AG10803 (cell line): ENCODE measurements at places on chromosomes 4 and X.
A peak's percentile ranks its signal among the peaks of the same experiment; 100 is the strongest.

DNA sequence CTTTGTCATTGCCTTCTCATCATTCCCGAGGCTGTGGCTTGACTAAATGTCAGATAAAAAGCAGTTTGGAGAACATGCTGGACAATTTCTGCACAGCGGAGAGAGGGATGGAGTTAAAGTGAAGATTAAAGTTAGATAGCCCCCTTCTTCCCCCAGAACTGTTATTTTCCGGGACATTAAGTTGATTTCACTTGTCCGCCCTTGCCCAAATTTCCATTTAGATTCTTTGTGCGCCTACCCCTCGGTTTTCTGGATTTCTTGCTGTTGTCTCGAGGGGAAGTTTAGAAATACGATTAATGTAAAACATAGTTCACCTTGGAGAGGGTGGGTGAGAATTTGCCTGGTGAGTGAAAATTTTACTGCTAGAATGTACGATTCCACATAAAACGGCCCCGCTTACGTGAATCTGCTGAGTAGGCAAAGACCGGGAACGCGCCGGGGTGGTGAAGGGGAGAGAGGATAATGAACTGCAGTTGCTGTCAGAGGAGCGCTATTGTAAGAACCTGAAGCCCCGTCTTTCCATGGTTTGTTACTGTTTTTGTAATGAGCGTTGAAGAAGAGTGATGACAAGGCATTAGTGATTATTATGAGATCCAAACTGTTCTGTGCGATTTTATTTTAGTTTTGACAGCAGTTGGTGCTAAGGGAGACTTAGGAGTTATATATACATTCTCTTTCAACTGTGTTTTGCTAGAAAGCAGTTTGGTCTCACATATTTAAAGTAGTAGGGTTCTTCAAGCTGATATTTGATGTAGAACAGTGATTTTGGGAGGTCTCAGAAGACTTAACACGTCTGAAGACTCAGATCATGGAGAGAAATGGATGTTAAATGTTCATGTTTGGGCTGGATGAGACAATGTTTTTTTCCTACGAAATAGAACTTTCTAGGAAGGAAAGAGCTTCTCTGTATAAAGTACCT, 73.0 kb downstream of the AFF1 start:
- DNase-seq: no peak

DNA sequence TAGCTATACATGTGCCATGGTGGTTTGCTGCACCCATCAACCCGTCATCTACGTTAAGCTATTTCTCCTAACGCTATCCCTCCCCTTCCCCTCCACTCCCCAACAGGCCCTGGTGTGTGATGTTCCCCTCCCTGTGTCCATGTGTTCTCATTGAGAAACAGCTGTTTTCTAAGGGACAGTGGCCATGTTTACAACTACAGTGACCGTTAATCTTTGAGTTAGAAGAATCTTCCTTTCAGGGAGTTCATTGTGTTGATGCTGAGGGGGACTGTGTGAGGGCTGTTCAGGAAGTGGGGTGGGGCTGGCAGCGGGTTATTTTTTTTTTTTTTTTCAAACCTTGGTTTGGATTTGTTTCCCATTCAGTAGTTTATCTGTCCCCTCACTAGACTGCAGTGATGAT, 179.9 kb downstream of the NHS start:
- DNase-seq: no peak

GRCh38 chr4:102554482-102554881, 53.3 kb downstream of the NFKB1 start:
- peak; percentile 65 for DNase-seq

- no peak for DNase-seq
Measured at GRCh38 chrX:56782352-56782751, 53.3 kb downstream of the NBDY start.

DNA sequence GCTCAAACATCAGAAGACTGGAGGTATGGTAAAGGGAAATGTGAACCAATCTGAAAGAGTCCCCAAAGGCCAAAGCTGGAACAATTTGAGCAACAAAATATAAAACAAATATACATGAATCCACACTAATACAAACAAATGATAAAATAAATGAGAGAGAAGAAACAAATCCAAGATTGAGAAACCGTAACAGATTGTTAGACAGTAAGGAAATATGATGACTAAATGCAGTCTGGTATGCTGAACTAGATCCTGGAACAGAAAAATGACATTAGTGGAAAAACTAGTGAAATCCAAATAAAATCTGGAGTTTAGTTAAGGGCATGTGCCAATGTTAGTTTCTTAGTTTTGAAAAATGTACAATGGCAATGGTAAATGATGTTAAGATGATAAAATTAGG, 15.9 kb downstream of the PPA2 start:
- DNase-seq: peak; percentile 28
